ENCODE measurements at places on chromosomes 16 and 17. TPM values are rescaled to one million over a fixed set of nuclear protein-coding genes. Genes with fewer than 3 reads are reported as not detected.

ANKRD40CL gene
- not detected for total RNA-seq

FBXL19 gene
- total RNA-seq = 15.7 TPM

SOST gene
- not detected for total RNA-seq

HLF gene
- total RNA-seq = 52.3 TPM

CD300H gene
- total RNA-seq = not detected

C17orf67 gene
- total RNA-seq = 2.0 TPM

CCDC92B gene
- total RNA-seq = not detected

GRCh38 chr17:79179334-79179733, 104.7 kb downstream of the ENGASE start:
- no peak for DNase-seq
- no peaks in the 10 kb centered on the region for H3K36me3 ChIP-seq
- H3K4me1 ChIP-seq = peaks cover 13% of the 10 kb centered on the region
- no peak overlapping the region for H3K4me3 ChIP-seq
- no peak overlapping the region for H3K27ac ChIP-seq

DNA sequence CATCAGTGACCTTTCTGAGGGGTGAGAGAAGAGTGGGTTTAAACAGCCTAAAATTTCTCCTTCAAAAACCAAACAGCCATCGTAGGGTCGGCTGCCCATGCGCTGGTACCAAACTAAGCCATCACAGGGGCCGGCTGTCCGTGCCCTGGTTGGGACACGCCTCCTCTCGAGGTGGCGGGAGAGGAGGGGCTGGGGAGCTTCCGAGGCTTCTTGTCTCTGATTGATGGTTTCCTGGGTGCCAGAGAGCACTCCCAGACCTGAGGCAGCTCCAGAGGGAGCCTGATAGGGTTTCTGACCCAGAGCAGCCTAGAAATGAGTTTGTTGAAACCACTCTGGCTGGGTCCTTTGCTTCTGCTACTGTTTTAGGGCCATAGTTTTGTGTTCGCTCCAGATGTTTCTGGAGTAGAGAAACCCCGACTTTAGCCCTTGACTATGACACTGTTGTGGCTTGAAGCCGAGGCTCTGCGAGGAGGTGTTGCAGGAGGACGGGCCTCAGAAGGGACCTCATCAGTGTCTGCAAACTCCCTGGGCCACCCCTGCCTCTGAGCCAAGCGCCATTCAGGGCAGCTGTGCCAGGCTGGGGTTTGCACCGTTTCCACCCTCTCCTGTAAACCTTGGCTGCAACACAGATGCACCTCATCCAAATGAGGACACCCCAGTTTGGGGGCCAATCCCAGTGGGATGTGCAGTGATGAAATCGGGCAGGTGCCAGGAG, 6.2 kb downstream of the ZNF276 start:
- H3K4me1 ChIP-seq = peaks cover 16% of the 10 kb centered on the region
- H3K4me3 ChIP-seq = no peak overlapping the region
- H3K36me3 ChIP-seq = peaks cover 29% of the 10 kb centered on the region
- H3K27ac ChIP-seq = no peak overlapping the region
- H3K27me3 ChIP-seq = no peaks in the 10 kb centered on the region

DNA sequence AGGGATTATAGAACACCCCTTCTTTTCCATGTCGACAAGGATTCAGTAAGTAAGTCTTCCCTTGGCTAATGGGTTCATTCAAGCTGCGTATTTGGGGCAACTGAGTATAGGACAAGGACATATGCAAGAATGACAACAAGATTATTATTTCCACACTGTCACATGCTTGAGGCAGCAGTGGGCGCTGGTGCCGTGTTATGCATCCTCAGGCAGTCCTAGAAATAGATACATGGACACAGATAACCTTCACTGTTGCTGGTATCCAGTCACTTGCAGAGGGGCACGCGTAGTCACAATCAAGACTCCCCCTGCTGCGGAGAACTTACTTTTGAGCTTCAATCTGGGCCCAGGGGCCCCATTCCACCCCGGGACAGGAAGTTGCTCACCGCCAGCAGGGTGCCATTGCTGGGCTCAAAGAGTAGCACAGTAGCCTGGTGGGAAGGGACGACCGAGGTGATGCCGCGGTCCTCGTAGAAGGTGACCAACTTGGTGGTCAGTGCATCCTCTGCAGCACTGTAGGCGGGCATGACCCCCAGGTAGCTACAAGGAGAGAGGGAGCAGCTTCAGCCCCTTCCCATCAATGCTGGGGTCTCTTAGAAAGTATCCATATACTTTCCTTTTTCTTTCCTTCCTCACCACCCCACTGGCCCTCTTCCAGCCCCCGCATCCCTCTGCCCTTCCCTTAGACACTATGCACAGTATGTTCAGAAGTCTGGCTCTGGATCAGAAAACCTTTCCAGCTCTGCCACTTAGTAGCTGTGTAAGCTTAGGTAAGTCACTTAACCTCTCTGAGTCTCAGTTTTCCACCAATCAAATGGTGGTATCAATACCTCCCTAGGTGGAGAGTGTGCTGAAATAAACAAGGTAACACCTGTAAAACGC, 804 bp downstream of the CRYM start:
- H3K27ac ChIP-seq = no peak overlapping the region
- no peak overlapping the region for H3K4me3 ChIP-seq
- no peak for DNase-seq
- no peaks in the 10 kb centered on the region for H3K36me3 ChIP-seq
- no peaks in the 10 kb centered on the region for H3K4me1 ChIP-seq

DNA sequence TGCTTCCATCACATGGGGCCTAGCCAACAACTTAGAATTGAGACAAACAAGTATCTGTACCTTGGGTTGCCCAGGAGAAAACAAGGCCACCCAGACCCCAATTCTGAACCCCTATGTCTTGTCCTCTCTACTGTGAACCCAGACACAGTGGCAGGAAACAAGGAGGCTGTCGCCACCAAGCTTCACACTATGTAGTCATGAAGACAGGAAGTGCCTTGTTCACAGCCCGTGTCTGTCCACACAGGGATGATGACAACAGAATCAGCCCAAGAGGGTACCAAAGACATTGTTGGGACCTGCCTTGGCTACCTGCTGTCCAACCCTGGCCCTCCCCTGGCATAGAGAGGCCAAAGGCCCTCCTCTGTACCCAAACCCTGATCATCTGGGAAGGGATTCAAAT, 84.8 kb downstream of the CDYL2 start:
- no peaks in the 10 kb centered on the region for H3K36me3 ChIP-seq
- no peaks in the 10 kb centered on the region for H3K27me3 ChIP-seq
- H3K4me1 ChIP-seq = no peaks in the 10 kb centered on the region

DNA sequence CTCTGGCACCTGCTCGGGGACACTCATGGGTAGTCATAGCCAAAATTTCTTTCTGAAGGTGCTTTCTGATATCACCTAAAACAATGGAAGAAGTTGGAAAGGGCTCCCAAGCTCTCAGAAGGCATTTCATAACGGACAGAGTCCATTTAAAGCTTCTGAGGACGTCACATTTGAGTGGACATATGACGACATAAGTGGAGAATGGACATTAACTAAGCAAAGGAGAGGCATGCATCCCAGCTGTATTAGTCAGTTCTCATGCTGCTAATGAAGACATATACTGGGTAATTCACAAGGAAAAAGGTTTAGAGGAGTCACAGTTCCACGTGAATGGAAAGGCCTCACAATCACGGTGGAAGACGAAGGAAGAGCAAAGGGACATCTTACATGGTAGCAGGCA, 260.2 kb upstream of the DYNLRB2 start:
- H3K4me1 ChIP-seq = no peaks in the 10 kb centered on the region
- no peaks in the 10 kb centered on the region for H3K27me3 ChIP-seq
- H3K27ac ChIP-seq = no peak overlapping the region

DNA sequence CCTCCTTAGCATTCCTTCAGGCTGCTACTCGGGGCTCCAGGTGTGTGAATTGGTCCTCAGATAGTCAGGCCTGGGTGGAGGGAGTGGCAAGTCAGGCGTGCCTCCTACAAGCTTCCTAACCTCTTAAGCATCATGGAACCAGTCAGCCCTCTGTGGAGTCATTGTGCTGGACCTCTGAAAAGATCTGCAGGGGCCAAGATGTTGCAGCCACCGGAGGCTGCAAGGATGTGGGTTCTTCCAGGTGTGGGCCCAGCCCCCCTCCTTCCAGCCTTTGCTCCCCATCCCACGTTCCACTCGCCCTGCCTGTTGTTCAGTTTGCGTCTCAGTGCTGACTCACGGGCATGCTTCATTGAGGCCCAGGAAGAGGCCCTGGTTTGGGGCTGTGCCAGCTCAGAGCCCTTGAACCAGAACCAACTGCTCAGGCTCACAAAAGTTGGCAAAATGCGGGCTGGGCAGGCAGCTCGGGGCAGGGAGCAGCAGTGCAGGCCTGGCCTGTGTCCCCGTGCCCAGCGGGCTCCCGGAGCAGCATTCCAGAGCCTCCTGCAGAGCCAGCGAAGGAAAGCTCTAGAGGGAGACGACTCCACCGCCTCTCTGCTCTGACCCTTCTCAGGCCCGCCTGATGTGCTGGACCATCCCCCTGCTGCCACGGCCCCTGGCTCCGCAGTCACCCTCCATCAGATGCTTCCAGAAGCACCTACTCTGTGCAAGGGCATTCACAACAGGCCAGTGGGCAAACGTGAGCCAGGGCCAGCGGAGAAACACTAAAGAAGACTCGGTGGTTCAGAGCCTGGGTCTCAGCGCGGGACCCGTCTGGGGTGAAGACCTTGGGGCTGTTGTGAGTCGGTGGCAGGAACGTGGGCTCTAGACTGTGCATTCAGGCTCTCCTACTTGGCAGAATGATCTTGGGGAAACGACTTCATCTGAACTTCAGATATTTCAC, 7.5 kb downstream of the LDHD start:
- DNase-seq = peak; percentile 97
- H3K36me3 ChIP-seq = no peaks in the 10 kb centered on the region
- H3K4me1 ChIP-seq = peaks cover 78% of the 10 kb centered on the region
- H3K27me3 ChIP-seq = no peaks in the 10 kb centered on the region
- no peak overlapping the region for H3K4me3 ChIP-seq

DNA sequence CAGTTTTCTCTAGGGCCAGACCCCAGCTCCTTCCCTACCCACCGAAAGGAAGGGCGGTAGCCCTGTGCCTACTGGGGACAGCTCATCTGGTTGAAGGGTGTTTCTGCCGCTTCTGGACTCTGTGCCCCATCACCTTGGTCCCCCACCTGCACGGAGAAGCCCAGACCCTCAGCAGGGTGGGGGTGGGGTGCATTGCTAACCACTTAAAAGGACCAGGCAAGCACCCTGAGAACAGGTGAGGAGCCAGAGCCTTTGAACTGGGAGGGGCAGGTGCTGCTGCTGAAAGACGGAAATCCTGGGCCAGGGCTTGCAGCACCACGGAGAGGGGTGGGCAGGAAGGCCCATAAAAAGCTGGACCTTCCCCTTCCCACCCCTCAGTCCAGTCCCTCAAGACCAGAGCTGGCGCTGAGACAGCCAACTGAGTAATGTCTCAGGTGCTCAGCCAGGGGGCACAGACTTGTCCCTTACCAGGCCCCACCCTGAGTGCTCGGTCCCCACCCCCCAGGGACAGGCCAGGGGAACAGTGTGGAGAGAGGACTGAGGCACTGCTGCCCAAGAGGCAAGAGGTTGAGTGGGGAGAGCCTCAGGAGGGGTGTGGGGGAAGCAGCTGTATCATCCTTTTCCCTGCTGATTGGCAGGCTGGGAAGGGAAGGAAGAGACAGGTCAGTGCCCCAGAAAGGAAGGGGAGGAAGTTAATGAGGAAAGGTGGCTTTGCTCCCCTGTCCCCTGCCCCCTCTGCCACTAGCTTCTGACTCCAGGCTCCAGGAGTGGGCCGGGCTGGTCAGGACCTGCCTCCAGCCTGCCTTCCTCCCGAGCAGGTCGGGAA, 10.9 kb upstream of the SP2 start:
- H3K4me3 ChIP-seq = no peak overlapping the region
- H3K27ac ChIP-seq = no peak overlapping the region
- H3K4me1 ChIP-seq = no peaks in the 10 kb centered on the region
- no peaks in the 10 kb centered on the region for H3K36me3 ChIP-seq

DNA sequence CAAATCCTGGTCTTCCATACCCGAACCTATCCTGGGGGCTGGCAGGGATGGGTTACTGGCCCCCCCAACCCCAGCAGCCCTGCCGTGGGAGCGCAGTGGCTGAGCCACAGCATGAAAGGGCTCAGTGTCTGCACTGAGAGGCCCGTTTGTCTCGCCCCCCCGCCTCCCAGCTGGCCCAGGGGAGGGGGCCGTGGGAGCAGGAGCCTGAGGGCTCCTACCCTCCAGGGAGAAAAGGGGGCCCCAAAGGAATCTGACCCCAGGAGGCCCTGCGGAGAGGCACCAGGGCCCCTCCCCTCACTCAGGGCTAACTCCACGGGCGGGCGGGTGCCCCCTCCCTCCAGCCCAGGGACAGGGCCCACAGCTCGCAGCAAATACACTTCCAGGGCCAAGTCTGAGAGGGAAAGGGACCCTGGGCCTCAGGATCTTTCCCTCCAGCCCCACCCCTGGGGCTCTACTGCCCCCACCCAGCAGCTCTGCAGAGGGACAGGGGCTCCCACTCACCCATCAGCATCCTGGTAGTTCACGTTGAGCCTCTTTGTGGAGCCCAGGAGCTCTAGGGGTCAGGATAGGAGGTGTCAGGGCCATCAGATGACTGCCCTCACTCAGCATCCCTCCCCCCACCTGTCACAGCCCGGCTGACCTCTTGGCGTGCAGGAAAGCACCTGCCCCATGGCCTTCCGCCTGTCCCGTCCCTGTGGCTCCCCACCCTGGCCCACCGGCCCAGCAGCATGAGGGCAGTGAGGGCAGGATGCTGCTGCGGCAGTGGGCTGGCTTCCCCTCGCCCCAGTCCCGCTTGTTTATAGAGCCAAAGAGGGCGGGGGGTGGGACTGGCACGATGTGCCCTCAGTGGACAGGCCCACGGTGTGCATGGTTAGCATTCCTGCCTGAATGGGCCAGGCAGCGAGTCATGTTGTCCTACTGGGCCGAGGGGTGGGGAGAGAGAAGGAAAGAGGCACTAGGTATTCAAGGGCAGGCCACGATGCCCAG, 7.3 kb downstream of the CASKIN2 start:
- H3K4me3 ChIP-seq = no peak overlapping the region
- H3K4me1 ChIP-seq = peaks cover 50% of the 10 kb centered on the region
- peak overlapping the region; percentile 85 for H3K27ac ChIP-seq
- no peaks in the 10 kb centered on the region for H3K27me3 ChIP-seq

DNA sequence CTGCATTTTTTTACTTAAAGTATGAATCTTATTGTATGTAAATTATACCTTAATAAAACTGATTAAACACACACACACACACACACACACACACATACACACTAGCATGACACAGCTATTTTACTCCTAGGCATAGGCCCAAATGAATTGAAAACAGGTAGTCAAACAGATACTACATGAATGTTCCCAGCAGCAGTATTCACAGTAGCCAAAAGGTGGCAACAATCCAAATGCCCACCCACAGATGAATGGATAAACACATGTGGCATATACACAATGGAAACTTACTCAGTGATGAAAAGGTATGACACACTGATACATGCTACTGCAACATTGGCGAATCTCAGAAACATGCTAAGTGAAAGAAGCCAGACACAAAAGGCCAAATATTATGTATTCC, 223.5 kb downstream of the CYB561 start:
- no peak for DNase-seq
- no peaks in the 10 kb centered on the region for H3K4me1 ChIP-seq
- no peak overlapping the region for H3K4me3 ChIP-seq
- H3K36me3 ChIP-seq = no peaks in the 10 kb centered on the region
